ENCODE measurements at places on chromosomes 11 and 22. TPM values are rescaled to one million over a fixed set of nuclear protein-coding genes. Genes with fewer than 3 reads are reported as not detected.

The PHLDA2 gene
- 4.9 TPM for total RNA-seq

The SLC25A18 gene
- 0.20 TPM for total RNA-seq

The OAF gene
- 29.1 TPM for total RNA-seq

The ANAPC15 gene
- total RNA-seq: 17.2 TPM

The HTR3B gene
- total RNA-seq: not detected

The LDHAL6A gene
- total RNA-seq: not detected

The CD248 gene
- not detected for total RNA-seq

DNA sequence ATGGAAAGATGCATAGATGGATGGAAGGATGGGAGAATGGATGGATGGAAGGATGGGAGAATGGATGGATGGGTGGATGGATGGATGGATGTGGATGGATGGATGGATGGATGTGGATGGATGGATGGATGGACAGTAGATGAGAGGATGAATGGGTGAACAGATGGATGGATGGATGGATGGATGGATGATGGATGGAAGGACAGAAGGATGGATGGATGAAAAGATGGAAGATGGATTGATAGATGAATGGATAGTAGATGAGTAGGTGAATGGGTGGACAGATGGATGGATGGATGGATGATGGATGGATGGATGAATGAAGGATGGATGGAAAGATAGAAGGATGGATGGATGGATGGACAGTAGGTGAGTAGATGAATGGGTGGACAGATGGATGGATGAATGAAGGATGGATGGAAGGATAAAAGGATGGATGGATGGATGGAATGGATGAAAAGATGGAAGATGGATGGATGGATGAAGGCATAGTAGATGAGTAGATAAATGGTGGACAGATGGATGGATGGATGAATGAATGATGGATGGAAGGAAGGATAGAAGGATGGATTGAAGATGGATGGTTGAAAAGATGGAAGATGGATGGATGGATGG, 15.5 kb downstream of the FGF3 start:
- no peak for DNase-seq

DNA sequence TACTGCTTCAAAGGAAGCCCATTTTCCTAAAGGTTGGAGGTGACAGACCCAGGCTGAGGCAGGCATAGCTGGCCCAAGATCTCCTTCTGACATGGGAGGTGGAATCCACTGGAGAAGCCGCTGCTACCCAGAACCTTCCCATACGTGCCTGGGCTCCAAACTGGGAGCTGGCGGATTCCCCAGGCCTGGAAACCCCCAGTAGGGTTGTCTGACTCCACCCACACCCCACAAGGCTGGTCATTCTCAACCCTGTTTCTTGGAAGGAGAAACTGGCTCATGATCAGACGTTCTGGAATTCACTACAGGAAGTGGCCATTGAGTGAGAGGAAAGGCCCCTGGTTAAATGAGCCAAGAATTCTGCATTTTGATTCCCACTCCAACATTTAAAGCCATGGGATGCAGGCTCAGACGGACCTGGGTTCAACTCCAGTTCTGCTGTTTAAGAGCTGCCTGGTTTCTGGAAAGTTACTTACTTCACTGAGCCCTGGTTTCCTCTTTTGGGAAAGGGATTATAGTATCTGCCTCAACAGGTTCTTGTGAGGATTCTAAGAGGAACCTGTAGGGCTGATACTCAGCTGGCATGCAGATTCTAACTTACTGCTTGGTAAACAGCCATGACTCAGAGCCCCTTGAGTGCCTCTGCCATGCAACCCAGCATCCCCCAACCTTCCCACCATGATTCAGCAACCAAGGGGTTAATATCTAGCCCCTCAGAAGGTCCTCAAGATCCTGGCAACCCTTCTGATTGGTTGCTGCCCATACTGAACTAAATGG, 19.4 kb upstream of the TSKU start:
- peak; percentile 89 for DNase-seq

DNA sequence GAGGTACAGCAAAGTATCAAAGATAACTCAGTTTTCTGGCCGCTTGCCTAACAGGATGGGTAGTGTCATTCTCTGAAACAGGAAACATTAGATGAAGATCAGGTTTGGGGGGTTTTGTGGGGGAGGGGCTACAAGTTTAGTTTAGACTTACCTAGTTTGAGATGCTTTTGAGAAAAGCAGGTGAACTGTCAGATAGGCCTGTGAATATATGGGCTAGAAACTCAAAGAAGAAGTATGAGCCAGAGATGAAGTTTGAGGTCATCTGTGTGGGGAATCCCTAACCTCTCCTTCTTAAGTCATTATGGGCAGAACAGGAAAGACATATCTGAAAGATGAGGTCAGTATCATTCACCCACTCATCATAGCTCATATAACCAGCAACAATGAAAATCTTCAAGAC, 11.9 kb downstream of the HOATZ start:
- peak; percentile 66 for DNase-seq

DNA sequence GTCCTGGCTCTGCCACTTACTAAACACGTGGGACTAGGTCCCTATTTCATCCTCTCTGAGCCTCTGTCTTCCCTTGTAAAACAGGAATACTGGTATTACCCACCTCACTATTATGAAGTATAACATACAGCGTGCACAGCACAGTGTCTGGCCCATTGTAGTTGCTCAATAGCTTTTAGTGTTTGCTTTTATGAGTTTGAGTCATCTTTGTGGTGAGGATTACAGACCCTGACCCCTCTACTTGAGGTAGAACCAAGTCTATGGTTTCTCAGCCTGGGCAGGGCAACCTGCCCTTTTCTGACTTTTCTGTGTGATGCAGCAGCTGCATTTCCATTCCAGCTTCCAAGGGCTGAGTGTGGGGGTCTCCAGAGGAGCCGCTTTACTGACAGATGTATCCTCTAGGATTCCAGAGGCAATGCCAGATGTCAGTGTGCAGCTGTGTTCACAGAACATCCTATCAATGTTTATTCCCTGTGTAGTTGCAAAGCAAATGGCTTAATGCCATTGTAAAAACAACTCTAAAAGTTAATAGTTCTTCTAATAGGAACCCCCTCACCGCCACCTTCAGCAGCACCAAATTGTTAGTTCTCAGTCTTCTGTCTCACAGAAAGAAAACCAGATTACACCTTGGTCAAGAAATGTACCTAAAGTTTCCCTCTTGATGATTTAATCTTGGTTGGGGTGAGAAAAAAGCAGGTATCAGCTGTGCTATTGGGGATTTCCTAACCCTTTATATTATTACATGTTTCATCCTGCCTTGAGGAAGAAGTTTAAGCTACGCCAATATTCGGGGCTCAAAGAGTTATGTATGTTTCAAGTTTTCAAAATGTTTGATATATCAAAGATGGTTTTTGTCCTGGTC, 16.8 kb downstream of the PRR5L start:
- DNase-seq: peak; percentile 94

GRCh38 chr11:14249121-14249963, 109.6 kb downstream of the RRAS2 start:
- peak; percentile 50 for DNase-seq

The KRTAP5-9 gene
- total RNA-seq: not detected

The SCGB1D2 gene
- total RNA-seq: not detected

The DERL3 gene
- 0.17 TPM for total RNA-seq

The SMTNL1 gene
- total RNA-seq: not detected

- peak; percentile 30 for DNase-seq
These were observed 199.7 kb downstream of the C11orf91 start for GRCh38 chr11:33500861-33501479.

All from renal cortical epithelial cell (primary cell).